ENCODE measurements at places on chromosomes 7 and 10. TPM values are rescaled to one million over a fixed set of nuclear protein-coding genes. Genes with fewer than 3 reads are reported as not detected.

- DNase-seq, result no peak
Measured at GRCh38 chr10:99730026-99730425, 1.9 kb downstream of the COX15 start.

- DNase-seq, result no peak
Measured at GRCh38 chr10:129607607-129608109, 140.6 kb downstream of the MGMT start.

DNA sequence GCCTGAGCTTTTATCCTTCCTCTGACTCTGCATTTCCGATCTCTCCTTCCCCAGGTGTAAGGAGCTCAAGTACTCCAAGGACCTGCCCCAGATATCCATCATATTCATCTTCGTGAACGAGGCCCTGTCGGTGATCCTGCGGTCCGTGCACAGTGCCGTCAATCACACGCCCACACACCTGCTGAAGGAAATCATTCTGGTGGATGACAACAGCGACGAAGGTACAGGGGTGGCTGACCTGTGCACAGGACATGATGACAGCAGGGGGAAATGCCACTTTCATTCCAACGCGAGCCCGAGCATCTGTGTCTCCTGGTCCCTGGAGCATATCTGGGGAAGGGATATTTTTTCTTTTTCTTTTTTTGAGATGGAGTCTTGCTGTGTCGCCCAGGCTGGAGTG is 256.2 kb downstream of the GALNT17 start:
- no peak for DNase-seq

GRCh38 chr7:15335390-15335789 is 226.4 kb downstream of the AGMO start:
- DNase-seq, result no peak

- no peak for DNase-seq
Measured at GRCh38 chr7:109696723-109697122, 1127.0 kb downstream of the DNAJB9 start.

- DNase-seq, result no peak
Measured at GRCh38 chr7:80392229-80393169, 119.4 kb downstream of the GNAT3 start.

DNA sequence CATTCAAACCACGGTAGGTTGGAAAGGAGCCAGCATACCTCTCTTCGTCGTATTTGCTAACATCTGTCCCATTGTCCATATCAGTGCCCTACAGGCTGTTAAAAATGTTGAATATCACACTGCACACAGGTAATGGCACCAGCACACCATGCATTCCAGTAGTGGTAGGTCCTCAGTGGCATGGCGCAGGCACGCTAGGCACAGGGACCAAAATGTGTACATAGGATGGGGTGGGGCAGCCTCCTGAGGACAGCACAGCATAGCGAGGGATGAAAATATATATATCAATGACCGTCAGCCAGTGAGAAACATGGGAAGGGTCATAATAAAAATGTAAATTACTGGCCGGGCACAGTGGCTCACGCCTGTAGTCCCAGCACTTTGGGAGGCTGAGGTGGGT is 99.9 kb upstream of the CTBP2 start:
- no peak for DNase-seq

MALSU1 gene
- 104 TPM for total RNA-seq

SLC18A2 gene
- total RNA-seq, result not detected

CABCOCO1 gene
- not detected for total RNA-seq

C10orf105 gene
- total RNA-seq, result not detected

SPDYE16 gene
- total RNA-seq, result not detected

MICALL2 gene
- total RNA-seq, result 16.6 TPM
